ENCODE measurements at places on chromosomes 16 and 17.

DNA sequence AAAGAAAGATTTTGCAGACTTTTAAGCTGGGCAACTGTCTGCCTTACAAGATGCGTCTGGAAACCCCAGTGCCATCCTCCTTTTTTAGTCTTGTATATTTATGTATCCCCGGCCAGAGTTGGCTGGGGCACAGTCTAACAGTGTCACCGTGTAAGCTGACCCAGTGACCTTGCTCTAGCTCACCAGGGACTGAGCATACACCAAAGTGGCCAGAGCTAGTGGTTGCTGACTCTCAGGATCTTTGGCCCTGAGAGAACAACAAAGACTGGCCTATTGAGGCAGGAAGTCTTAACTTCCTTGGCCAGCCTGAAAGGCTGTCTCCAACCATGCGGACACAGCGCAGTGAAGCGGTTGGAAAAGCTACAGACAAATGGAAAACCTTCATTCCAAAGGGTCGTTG is 745.2 kb downstream of the WWOX start:
- DNase-seq: no peak

- DNase-seq: no peak
Observed at GRCh38 chr17:44967907-44968224, 237 bp downstream of the C1QL1 start.

DNA sequence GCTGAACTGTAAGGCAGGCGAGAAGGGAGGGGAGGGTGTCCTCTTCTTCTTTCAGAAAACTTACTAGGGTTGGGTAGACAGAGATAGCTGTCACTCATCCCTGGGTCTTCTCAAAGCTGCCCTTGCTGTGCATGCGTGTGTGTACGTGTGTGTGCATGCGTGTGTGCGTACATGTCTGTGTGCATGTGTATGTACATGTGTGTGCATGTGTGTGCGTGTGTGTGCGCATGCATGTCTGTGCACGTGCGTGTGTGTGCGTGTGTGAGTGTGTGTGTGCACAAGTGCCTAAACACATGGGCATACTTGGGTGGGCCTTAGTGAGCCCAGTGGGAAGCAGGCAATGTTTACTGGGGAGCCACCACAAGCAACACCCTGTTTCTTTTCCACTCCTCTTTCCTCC is 154.8 kb upstream of the TNRC6C start:
- DNase-seq: no peak

DNA sequence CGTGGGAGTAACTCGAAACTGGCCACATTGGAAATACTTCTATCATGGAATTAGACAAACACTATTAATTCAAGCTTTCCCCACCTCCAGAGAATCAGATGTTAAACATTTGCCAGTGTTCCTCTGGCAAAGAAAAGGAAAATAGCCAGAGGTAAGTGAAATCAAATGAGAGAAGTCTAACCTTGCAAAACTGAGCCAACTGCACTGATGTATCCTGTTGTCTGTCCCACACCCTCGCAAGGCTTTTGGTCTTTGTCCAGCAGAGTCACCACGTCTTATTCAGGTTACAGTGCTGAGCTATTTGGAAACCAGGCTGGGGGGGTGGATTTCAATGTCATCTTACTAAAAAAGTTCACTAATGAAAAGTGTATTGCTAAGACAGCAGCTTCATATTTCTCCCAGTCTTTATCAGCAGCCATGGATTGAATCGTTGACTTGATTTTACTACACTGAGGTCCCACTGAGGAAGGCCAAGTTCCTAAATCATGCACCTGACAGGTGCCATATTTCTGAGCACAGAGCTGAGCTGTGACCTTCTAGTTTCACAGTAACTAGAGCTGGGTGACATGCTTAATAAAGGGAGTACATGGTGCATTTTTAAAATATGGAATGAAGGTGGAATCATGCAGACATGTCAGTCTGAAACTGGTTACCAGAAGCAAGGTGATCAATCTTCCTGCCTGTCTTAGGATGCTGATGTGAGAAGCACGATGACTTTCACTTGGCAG is 85.2 kb upstream of the HSBP1 start:
- DNase-seq: no peak

- DNase-seq: no peak
Observed at GRCh38 chr17:74190154-74190553, 13.3 kb upstream of the RPL38 start.

- DNase-seq: no peak
Observed at GRCh38 chr17:77746393-77746792, 212.1 kb upstream of the TNRC6C start.

GRCh38 chr17:54903375-54903774 is 2.7 kb downstream of the TOM1L1 start:
- DNase-seq: no peak

- no peak for DNase-seq
Observed at GRCh38 chr16:12513076-12513790, 290.5 kb downstream of the CPPED1 start.

- no peak for DNase-seq
Observed at GRCh38 chr16:53503991-53504663, 1.1 kb upstream of the AKTIP start.

DNA sequence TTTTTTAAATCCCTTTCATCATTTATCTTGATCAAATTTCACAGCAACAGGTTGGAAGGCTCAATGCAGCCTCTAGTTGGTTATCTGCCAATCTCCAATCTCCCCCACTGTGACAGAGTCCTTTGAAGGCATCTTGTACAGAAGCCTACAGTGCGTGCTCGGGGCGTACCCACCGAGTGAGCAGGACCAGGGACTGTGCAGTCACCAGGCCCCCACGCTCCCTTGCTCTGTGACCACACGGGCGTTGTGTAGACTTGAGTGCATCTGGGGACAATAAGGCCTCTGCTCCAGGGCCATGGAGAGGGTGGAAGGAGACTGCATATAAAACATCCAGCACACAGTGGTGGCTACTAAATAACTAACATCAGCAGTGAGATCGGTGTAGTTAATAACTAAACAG is 63.4 kb downstream of the GTF3C1 start:
- DNase-seq: no peak

DNA sequence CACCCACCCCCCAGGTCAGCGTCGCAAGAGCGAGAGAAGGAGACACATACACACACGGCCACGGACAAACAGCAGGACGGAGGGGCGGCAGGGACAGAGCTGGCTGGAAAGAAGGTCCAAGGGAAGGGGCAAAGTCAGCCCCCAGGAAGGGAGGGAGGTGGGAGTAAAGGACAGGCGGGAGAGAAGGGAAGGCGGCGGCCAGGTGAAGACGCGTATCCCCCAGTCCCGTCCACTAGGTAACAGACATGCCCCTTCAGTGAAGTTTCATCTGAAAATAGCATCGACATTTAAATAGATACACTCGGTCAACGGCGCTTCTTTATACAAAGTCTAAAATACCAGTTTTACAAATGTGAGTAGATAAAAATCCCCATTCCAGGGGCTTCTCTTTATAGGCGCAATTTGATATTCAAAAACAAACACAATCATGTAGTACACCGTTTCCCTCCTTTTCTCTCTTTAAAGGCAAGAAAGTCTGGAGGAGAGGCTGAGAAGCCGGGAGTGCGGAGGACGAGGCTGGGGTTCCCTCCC is 4.5 kb downstream of the CBX8 start:
- DNase-seq: no peak

- no peak for DNase-seq
Observed at GRCh38 chr16:49884033-49885015, 28.4 kb upstream of the ZNF423 start.

- no peak for DNase-seq
Observed at GRCh38 chr17:33667671-33668070, 374.6 kb upstream of the ASIC2 start.

- peak; percentile 15 for DNase-seq
Observed at GRCh38 chr16:19502395-19503131, 19.3 kb downstream of the GDE1 start.

GRCh38 chr17:33968350-33969044 is 286.6 kb upstream of the CCL2 start:
- DNase-seq: peak; percentile 70

DNA sequence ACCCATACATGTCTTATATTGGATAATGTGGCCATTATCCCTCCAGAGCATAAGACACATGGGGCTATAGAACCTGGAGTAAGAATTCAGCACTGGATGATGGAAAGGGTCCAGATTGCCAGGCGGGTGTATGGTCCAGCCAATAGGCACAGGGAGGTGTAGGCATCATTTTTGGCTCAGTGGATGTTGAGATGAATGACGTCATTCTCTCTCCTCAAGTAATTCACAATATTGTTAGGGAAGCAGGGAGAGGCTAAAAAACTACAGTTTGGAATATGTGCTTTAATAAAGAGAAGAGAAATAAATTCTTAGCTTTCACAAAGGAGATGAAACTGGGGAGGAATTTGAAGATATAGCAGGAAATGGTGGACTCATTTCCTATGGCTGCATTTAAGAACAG is 461.1 kb upstream of the GOT2 start:
- no peak for DNase-seq

- no peak for DNase-seq
Observed at GRCh38 chr17:67433248-67433924, 56.3 kb downstream of the PITPNC1 start.

DNA sequence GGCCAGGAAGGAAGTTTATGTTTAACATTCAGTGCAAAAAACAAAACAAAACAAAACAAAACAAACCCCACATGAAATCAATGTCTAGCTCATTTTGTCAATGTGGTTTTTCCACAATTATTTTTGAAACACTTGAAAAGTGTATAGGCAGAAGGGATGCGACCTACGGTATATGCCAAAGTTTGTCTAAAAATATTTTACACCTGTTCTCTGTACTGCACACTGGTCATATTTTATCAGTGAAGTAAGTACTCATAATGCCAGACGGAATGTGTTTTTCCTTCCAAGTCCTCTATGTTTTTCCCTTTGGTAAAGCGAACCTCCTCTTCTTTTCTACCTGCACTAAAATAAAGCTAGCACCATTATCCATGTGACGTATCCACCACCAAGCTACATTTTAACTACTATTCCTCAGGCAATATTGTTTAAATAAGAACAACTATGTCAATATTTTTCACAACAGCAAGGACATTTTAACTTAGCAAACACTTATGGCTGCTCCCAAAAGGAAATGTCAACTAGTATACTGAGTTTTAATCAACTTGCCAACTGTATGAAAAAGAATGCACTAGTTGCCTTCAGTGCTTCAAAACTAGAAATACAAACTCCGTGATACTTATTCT is 10.3 kb downstream of the TOB1 start:
- DNase-seq: no peak

GRCh38 chr16:88901718-88902337 is 35.4 kb upstream of the PABPN1L start:
- DNase-seq: no peak

DNA sequence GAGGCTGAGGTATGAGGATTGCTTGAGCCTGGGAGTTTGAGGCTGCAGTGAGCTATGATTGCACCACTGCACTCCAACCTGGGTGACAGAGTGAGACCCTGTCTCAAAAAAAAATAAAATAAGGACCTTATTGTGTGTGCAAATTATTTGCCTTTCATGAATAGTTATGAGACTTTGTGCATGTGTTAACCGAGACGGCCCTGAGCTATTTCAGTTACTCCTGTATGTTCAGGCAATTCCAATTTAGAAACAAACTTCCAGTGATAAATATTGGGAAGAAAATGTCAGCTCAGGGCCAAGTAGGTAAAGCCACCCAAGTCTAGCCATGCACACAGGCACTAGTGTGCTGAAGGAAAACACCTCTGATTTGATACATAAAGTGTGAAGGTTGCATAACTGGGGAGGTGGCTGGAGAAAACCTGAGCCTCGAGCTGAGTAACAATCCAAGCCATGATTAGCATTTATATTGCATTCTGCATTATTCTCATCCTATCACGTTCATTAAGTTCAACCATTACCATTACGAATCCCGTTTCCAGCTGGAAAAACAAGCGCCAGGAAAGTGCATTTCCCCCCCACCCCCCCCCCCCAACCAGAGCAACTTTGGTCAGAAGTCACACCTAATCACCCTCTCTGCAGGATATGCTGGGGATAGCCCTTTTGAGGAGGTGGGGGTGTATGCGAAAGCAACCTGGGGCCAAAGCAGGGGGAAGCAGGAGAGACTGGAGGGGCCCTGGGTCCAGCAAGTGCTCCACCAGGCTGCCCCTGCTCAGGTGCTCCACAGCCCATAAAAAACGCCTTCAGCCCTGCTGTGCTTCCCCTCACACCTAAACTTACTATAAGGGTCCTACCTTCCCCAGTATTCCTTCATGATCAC is 18.6 kb upstream of the ENDOV start:
- DNase-seq: no peak
